Pancreas (tissue), 10 donors: ENCODE measurements at places on chromosomes 1 and 21.

- H3K36me3 ChIP-seq, result no peaks in the 10 kb centered on the region
- H3K4me3 ChIP-seq, result no peak overlapping the region
- H3K27me3 ChIP-seq, result no peaks in the 10 kb centered on the region
- peaks cover 10% of the 10 kb centered on the region for H3K4me1 ChIP-seq
- no peak for DNase-seq
Observed at GRCh38 chr1:165876121-165876520, 48.7 kb downstream of the UCK2 start.

- no peaks in the 10 kb centered on the region for H3K36me3 ChIP-seq
- no peak for DNase-seq
- no peaks in the 10 kb centered on the region for H3K27me3 ChIP-seq
- no peak overlapping the region for H3K4me3 ChIP-seq
- no peak overlapping the region for H3K27ac ChIP-seq
- no peaks in the 10 kb centered on the region for H3K4me1 ChIP-seq
Observed at GRCh38 chr1:56225964-56226815, 353.2 kb downstream of the PLPP3 start.

DNA sequence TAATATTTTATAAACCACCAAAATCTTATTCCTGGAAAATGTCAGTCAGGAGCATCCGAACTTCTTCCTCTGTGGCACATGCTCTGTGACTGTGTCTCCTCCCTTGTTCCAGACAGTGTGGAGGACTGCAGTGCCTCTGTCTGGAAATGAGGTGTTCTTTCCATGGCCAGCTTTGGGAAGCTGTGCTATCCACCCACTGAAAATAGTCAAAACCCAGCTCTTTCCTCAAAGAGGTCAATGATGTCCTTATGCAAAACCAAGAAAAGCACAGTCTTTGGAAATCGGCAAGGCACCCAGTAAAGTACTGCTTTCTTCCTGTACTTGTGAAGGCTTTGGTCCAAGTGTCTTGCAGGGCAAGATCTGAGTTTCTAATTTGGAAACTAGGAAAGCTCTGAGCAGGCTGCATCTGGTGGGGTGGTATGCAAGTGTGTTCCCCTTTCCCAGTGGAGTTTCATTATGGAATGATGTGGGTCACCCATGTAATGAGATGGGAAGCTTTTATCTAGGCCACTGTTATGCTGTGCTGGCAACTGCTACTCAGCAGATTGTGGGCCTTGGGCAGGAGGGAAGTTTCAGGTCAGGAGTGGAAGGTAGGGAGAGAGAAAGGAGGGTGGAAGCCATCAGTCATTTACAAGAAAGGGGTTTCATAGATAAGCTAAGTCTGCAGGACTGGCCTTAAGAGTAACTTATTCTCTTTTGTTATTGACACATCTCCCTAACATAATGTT lies 6.0 kb downstream of the KIAA0040 start:
- H3K36me3 ChIP-seq, result no peaks in the 10 kb centered on the region
- no peak for DNase-seq
- H3K4me3 ChIP-seq, result no peak overlapping the region
- H3K4me1 ChIP-seq, result peaks cover 23% of the 10 kb centered on the region
- H3K27me3 ChIP-seq, result no peaks in the 10 kb centered on the region

- H3K4me1 ChIP-seq, result peaks cover 34% of the 10 kb centered on the region
- no peaks in the 10 kb centered on the region for H3K27me3 ChIP-seq
Observed at GRCh38 chr1:6799499-6799898, 14.2 kb downstream of the CAMTA1 start.

GRCh38 chr1:147673406-147673805 lies 3.1 kb upstream of the ACP6 start:
- H3K4me1 ChIP-seq, result no peaks in the 10 kb centered on the region
- no peak for DNase-seq
- no peak overlapping the region for H3K4me3 ChIP-seq
- no peaks in the 10 kb centered on the region for H3K36me3 ChIP-seq

DNA sequence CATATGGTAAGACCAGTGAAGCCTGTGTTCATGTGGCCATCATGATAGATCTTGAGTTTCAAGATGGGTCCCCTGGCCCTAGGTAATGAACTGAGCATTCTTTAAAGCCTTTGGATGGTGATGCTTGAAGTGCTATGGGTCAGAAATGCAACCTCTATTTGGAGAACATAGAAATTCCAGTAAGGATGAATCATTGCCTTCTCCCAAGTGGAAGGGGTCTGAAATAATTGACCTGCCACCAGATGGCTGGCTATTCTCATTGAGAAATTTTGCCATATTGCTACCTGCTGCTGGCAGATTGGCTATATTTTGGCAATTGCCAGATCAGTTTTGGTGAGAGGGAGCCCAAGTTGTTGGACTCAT lies 739 bp upstream of the IFI6 start:
- peak overlapping the region; percentile 67 for H3K27ac ChIP-seq
- DNase-seq, result no peak
- H3K4me3 ChIP-seq, result peak overlapping the region; percentile 41
- H3K27me3 ChIP-seq, result no peaks in the 10 kb centered on the region
- H3K4me1 ChIP-seq, result peaks cover 7% of the 10 kb centered on the region
- no peaks in the 10 kb centered on the region for H3K36me3 ChIP-seq

DNA sequence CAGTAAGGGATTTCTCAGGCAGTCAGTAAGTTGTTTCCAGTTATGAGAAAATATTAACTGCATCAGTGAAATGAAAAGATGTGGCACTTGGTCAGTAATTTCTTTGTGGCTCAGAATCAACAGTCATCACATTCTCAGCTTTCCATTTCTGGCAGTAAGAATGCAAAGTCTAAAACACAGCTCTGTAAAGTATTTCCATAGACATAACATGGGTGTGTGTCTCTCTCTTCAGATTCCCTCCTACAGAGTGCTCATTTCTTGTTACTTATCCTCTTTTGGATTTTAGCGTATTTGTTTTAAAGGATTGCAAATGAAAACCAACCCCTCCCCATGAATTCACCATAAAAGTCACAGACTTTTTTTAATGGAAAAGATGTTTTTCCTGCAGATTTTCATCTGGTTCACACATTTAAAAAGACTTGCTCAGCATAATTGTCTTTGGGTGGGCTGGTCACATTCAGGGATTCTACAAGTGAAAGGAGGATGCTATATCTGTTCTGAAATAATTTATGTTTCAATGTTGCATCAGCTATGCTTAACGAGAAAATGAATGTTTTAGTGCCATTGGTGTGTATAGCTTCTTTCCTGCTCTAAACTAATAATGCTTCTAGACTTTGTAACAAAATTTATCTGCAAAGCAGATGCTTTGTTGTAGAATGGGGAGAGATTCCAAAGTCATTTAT lies 34.6 kb upstream of the CD55 start:
- no peak overlapping the region for H3K4me3 ChIP-seq
- H3K27me3 ChIP-seq, result no peaks in the 10 kb centered on the region
- H3K36me3 ChIP-seq, result no peaks in the 10 kb centered on the region
- H3K27ac ChIP-seq, result no peak overlapping the region
- DNase-seq, result no peak

- peak; percentile 81 for DNase-seq
- H3K4me1 ChIP-seq, result peaks cover 11% of the 10 kb centered on the region
- H3K27ac ChIP-seq, result peak within 1 kb of the TSS; percentile 92
- H3K27me3 ChIP-seq, result no peaks in the 10 kb centered on the region
- H3K4me3 ChIP-seq, result peak within 1 kb of the TSS; percentile 85
Observed at GRCh38 chr1:67832737-67833601, at the start of gene GNG12. Gene GNG12 (minus strand): TSS chr1:67833467. CDS start chr1:67707686, 125,781 bp downstream.

DNA sequence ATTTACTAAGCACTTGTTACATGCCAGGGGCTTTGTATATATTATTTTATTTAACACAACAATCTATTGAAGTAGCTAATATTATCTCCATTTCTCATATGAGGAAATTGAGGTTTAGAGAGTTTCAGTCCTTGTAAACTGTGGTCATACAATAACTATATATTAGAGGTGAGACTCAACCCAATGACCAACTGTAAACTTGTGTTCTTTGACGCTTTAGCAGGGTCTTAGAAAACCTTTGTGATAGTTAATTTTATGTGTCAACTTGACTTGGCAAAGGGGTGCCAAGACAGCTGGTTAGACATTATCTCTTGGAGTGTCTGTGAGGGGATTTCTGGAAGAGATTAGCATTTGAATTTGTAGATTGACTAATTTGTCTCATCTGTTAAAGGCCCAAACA lies 252.4 kb upstream of the B3GALT2 start:
- no peak overlapping the region for H3K4me3 ChIP-seq
- H3K36me3 ChIP-seq, result no peaks in the 10 kb centered on the region

GRCh38 chr1:41400225-41400624 lies 39.0 kb downstream of the FOXO6 start:
- DNase-seq, result no peak
- H3K4me1 ChIP-seq, result no peaks in the 10 kb centered on the region
- H3K27ac ChIP-seq, result no peak overlapping the region
- H3K4me3 ChIP-seq, result no peak overlapping the region
- H3K36me3 ChIP-seq, result no peaks in the 10 kb centered on the region
- no peaks in the 10 kb centered on the region for H3K27me3 ChIP-seq

DNA sequence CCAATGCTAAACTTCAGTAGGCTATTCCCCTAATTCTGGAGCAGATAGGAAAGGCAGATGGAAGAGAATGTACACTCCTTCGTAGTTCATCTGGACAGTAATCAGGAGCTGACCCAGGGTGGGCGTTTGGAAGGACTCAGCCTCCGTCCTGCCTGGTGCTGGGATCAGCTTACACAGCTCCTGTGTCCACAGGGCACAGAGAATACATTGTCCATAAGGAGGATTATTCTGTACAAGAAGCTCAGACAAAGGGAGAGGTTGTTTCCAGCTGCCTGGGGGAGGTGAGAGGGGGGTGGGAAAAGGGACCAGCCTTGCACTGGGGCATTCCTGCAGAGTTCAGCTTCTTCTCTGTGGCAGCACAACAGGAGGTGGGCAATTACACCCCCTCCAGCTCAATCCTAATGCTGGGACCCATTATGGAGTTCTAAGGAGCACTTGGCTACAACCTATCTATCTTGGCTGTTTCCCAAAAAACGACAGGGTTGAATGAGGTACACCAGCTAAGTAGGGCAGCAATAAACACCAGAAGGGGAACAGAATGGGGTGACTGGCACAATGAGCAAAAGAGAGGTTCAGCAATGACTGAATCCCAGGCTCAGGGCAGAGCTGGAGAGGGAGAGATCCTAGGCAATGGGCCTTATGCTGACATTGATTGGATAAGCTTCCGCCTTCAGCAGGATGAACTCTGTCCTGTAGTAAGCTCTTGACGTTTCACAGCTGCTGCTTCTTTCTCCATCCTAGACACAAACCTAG lies 7.4 kb downstream of the MED8 start:
- no peak overlapping the region for H3K27ac ChIP-seq
- H3K4me3 ChIP-seq, result no peak overlapping the region
- DNase-seq, result no peak
- H3K27me3 ChIP-seq, result no peaks in the 10 kb centered on the region
- peaks cover 24% of the 10 kb centered on the region for H3K36me3 ChIP-seq

- no peak for DNase-seq
- H3K36me3 ChIP-seq, result no peaks in the 10 kb centered on the region
- no peaks in the 10 kb centered on the region for H3K4me1 ChIP-seq
- H3K27me3 ChIP-seq, result no peaks in the 10 kb centered on the region
- H3K4me3 ChIP-seq, result no peak overlapping the region
Observed at GRCh38 chr1:194469282-194469681, 1282.9 kb upstream of the B3GALT2 start.

- H3K27ac ChIP-seq, result no peak overlapping the region
- no peak for DNase-seq
- no peaks in the 10 kb centered on the region for H3K27me3 ChIP-seq
- no peaks in the 10 kb centered on the region for H3K36me3 ChIP-seq
Observed at GRCh38 chr21:36563341-36563926, 83.5 kb upstream of the CLDN14 start.

- no peaks in the 10 kb centered on the region for H3K4me1 ChIP-seq
- no peaks in the 10 kb centered on the region for H3K36me3 ChIP-seq
- no peak overlapping the region for H3K27ac ChIP-seq
- DNase-seq, result no peak
- H3K4me3 ChIP-seq, result no peak overlapping the region
Observed at GRCh38 chr1:7117399-7118281, 332.4 kb downstream of the CAMTA1 start.

DNA sequence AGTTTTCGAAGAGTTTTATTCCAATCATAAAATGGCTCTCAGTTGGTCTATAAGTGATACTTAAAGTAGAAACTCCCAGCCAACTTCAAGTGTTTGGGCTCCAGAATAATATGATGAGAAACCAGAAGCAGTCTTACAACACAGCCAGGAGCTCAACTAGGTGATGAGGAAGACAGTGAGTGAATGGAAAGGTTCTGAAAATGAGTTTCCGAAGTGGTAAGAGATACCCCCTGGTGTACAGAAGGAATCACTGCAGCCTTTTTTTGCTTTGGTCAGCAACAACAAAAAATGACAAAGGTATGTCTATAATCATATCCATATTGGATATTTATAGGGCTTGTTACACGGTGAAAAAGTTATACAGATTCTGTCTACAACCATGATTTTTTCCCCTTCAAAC lies 16.5 kb downstream of the KRTAP19-1 start:
- no peaks in the 10 kb centered on the region for H3K27me3 ChIP-seq
- no peaks in the 10 kb centered on the region for H3K36me3 ChIP-seq
- H3K27ac ChIP-seq, result no peak overlapping the region
- H3K4me3 ChIP-seq, result no peak overlapping the region
- DNase-seq, result no peak

GRCh38 chr1:2212274-2212531 lies 15.9 kb upstream of the SKI start:
- no peak for DNase-seq
- peak overlapping the region; percentile 78 for H3K27ac ChIP-seq
- no peak overlapping the region for H3K4me3 ChIP-seq
- no peaks in the 10 kb centered on the region for H3K36me3 ChIP-seq
- H3K4me1 ChIP-seq, result peaks cover 28% of the 10 kb centered on the region

DNA sequence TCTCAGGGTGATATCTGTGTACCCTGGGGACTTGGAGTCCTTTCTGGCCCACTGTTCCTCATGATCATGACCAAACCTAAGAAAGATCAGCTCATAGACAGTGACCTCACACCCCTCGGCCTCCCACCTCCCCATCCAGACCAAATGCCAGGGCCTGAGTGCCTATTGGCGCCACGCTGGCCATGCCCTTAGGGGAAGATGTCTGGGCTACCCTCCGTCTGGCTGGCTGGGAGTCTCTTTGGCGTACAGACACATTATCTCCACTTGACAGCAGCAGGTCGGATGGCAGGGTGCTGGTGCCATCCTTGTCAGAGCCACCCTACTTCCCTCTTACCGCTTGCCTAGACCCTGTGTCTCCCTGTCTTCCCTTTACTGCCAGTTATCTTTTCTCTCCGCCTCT lies 8.4 kb downstream of the RORC start:
- no peaks in the 10 kb centered on the region for H3K27me3 ChIP-seq
- H3K36me3 ChIP-seq, result peaks cover 1% of the 10 kb centered on the region
- H3K27ac ChIP-seq, result no peak overlapping the region
- peaks cover 9% of the 10 kb centered on the region for H3K4me1 ChIP-seq

DNA sequence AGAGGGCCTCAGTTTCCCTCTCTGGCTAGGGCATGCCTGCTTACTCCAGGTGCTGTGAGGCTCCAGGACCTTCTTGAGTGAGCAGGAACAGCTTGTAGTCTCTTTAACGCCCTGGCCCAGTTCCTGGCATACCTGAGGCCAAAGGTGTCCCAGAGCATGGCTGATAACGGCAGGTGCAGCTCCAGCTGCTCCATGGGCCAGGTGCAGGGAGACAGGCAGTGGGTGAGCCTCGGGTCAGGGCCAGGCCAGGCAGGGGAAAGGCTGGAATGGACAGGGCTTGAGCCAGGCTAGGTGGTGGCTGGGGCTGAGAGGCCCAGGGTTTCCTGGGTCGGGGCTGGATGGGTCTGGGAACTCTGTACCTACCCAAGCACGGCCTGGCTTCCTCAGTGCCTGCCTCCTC lies 18.3 kb downstream of the EDN2 start:
- H3K4me3 ChIP-seq, result no peak overlapping the region
- DNase-seq, result no peak
- peaks cover 10% of the 10 kb centered on the region for H3K4me1 ChIP-seq

GRCh38 chr1:32881291-32881690 lies 5.0 kb upstream of the HPCA start:
- H3K4me1 ChIP-seq, result no peaks in the 10 kb centered on the region
- H3K36me3 ChIP-seq, result no peaks in the 10 kb centered on the region
- H3K27me3 ChIP-seq, result no peaks in the 10 kb centered on the region
- H3K27ac ChIP-seq, result no peak overlapping the region
- DNase-seq, result no peak
